NT2/D1 (cell line): ENCODE measurements at places on chromosomes 7 and 10.
A peak's percentile ranks its signal among the peaks of the same experiment; 100 is the strongest.

DNA sequence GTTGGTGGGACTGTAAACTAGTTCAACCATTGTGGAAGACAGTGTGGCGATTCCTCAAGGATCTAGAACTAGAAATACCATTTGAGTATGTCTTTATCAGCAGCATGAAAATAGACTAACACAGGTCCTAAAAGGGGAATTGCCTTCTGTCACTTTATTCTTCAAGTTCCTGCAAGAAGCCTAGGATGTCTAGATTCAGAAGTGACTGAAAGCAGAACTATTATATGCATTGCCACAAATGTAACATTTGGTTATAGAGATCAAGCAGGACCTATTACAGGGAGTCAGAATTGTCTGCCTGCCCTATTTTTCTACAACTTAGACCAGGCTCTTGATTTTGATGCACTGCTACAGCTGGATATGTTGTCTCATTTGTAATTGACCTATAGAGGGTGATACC is 364.7 kb downstream of the SORCS1 start:
- DNase-seq, result no peak

DNA sequence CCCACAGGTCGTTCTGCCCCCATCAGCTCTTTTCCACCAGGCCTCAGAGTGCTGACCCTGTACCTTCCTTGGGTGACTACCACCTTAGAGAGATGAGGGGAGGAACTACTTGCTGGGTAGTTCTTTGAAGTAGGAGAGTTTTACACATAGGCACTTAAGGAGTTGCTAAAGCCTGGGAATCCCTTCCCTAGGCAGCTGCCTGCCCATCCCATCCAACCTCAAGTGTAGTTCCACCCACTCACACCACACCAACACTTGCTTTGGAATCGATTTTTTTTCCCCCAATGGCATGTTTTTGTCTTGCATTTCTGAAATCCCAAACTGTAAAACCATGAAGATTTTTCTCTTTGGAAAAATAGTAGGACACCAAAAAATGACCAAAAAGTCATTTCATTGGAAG is 47.7 kb downstream of the FBXW4 start:
- no peak for DNase-seq

DNA sequence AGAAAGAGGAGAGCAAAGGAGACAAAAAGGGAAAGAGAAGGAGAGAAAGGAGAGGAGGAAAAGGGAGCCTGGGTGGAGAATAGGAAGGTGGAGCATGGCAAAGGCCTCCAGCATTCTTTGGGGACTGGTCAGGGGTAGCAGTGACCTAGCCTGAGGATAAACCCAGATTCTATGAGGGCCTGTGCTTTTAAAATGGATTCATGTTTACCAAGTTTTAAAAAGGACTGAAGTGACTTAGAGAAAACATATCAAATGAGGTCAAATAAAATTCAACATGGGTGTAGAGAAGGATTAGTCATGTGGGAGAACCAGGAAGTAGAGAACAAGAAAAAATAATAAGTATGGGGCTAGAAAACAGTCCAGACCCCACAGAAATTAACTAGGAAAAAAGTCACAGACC is 20.7 kb downstream of the CREB3L2 start:
- DNase-seq, result no peak

DNA sequence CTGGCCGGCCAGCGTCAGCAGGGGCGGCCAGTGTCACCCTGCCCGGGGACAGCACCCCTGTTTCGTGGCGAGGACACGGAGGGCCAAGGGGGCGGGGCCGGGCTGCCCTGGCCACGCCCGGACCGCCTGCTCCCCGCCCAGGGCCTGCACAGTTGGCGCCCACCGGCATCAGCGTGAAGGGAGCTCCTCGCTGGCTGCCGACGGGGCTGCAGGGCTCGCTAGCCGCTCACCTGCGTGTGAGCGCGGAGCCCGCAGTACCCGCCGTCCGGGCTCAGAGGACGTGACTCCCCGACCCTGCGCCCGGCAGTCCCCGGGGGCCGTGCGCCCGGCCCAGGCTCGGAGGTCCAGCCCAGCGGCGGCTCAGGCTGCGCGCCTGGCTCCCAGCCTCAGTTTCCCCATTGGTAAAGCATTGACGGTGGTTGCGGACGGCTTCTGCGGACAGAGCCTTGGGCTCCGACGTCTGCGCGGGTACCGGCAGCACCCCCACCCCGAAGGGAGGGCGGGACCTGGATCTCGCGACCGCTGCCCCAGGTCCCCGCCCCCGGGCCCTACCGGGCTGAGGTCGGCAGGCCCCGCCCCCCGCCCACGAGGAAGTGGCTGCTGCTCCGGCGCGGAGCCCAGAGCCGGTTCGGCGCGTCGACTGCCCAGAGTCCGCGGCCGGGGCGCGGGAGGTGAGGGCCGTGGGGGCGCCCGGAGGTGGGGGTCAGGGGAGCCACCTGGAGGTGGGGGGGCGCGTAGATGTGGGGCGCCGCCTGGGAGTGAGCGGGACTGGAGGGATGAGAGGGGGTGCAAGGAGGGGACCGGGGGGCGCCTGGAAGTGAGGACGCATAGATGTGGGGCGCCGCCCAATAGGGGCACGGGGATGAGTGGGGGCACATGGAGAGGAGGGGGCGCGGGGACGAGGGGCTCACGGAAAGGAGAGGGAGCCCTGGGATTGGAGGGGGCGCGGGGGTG is at the start of gene ARPC1B:
Gene ARPC1B (plus strand): TSS at position 620 of the 954 bp plus-strand sequence. CDS start 10,985 bp downstream, outside the sequence.
- peak; percentile 58 for DNase-seq

DNA sequence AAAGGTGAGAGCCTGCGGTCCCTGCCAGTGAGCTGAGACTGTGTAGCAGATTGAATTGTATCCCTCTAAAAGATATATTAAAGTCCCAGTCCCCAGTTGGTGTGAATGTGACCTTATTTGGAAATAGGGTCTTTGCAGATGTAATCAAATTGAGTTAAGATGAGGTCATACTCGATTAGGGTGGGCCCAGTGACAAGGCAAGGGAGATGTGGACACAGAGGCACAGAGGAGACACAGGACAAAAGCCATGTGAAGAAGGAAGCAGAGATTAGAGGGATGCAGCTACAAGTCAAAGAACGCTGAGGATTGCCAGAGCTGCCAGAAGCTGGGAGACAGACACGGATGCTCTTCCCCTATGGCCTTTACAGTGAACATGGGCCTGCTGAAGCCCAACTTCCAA is 104.3 kb downstream of the CLEC2L start:
- no peak for DNase-seq

GRCh38 chr7:81155654-81156373 is 237.0 kb upstream of the SEMA3C start:
- DNase-seq, result no peak

- DNase-seq, result no peak
Measured at GRCh38 chr10:44984671-44985101, 6.1 kb upstream of the DEPP1 start.

DNA sequence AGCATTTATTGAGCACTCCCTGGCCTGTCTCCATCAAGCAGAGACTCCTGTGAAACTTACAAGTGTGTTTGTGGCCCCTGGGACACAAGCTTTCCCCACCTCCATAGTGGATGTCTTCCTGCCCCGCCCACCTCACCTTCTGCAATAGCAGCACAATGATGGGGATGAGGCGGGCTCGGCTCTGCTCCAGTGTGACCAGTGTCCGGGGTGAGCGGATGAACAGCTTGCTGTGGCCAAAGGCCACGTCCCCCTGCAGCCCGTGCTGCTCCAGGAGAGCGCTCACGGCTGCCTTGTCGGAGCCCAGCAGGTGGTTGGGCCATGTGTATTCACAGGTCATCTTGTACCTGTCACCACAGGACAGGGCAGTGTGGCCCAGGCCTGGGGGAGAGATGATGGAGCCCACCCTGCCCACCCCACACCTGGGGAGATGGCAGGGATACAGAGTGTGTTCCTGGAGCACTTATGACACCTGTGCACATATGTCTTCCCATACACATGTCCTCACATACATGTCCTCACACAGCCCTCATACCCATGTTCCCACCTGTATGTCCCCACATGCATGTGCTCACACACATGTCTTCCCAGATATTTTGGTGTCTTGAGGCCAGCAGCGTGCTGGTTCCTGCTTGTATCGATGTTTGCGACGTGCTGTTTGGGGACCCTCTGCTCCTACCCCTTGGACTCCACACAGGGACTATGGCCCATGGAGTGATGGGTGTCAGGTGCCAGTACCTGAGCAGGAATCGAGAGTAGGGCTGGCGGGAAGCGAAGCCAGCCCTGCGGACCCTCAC is 12.7 kb downstream of the MYO1G start:
- no peak for DNase-seq

GRCh38 chr7:4169455-4169854 is 512.6 kb upstream of the FOXK1 start:
- DNase-seq, result no peak

- DNase-seq, result no peak
Measured at GRCh38 chr7:16060502-16060901, 360.8 kb downstream of the CRPPA start.

- DNase-seq, result no peak
Measured at GRCh38 chr10:88107296-88108097, 244.1 kb downstream of the PTEN start.

DNA sequence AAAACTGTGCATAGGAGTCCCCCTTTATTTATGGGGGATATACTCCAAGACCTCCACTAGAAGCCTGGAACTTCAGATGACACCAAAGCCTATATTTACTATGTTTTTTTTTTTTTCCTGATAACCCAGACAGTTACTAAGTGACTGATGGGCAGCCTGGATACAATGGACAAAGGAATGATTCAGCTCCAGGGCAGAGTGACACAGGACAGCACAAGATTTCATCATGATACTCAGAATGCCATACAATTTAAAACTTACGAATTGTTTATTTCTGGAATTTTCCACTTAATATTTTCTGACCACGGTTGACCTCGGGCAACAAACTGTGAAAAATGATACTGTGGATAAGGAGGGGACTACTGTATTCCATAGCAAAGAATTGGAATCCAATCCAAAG is 843.6 kb downstream of the PCDH15 start:
- DNase-seq, result no peak

- DNase-seq, result no peak
Measured at GRCh38 chr10:61931620-61932332, 30.3 kb downstream of the ARID5B start.

DNA sequence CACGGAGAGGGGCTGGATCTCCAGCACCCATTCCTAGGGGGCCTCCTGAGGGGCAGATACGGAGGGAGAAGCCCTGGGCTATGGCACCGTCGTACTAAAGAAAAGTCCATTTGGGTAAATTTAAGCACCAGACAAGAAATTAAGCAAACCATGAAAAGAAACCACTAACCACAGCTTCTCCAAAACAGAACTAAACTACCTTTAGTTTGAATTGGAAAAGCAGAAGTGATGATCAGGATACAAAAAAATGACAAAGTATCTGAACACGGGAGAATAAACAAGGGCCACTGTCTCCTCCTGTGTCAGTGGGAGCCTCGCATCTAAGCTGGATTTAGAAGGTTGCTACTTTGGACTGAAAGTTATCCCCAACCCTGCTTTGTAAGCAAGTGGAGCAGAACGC is 69.1 kb downstream of the DIP2C start:
- DNase-seq, result no peak

GRCh38 chr7:73717991-73718405 is 1.5 kb downstream of the STX1A start:
- no peak for DNase-seq

DNA sequence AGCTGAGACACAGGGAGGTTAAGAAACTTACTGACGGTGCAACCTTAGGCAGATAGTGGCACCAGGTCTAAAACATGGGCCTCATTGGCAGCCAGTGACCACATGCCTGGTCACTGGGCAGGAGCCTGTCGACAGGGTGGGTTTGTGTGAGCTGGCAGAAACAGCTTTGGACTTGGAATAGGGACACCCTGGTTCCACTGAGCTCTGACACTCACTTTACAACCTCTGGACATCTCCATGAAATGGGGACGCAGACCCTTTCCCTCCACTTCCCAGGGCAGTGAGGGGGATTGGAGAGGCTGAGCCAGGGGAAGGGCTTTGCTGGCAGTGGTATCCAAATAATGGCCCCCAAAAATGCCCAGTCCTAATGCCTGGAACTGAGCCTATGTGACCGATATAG is 49.7 kb downstream of the OAT start:
- DNase-seq, result no peak

- DNase-seq, result no peak
Measured at GRCh38 chr10:61049386-61049785, 105.4 kb upstream of the RHOBTB1 start.

DNA sequence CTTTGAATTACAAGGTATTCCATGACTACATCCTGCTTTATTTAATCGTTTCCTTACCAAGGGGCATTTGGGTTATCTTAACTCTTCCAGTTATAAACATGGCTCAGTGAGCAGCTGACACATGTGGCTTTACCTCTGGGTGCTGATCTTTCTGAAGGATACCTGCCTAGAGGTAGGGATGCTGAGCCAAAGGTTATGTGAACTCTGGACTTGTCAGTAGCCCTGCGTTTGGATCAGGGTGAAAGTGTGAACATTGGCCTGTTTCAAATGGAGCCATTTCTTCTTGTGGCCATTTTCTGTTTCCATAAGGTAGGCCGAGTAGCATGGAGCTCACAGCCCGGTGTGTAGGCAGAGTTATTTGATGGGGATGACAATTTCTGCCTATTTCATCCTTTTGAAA is 29.2 kb downstream of the SNX10 start:
- no peak for DNase-seq

DNA sequence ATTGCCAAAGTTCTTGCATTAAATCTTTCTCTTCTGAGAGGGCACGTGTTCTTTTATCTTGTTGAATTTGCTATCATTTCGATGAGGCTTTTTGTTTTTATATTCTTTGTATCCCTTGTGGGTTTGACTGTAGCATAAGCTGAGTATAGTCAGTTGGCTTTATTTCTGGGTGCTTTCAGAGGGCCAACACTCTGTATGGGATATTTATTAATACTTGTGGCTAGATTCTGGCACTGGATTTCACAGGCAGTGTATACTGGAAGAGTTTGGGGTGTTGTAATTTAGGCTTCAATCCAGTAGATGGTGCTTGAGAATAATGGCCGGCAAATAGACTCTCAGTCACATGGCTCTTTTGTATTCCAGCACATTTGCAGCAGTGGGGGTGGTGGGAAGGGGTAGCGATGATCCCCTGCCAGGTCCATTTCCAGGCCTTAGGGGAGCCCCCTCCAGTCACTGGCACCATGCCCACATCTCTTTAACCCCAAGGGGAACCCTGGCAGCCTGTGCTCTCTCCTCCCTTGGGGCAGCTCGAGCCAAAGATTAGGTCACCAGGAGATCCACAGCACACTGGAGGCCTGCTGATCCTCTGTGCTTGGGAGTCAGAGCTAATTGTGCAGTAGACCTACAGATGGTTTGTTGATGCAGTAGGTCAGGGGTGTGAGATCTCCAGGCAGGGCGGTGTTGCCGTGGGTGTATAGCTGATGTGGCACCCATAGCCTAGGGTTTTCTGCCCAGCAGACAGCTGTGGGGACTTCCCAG is 81.8 kb downstream of the PTPN20 start:
- DNase-seq, result no peak

GRCh38 chr10:83050815-83051214 is 1088.5 kb upstream of the GHITM start:
- no peak for DNase-seq

DNA sequence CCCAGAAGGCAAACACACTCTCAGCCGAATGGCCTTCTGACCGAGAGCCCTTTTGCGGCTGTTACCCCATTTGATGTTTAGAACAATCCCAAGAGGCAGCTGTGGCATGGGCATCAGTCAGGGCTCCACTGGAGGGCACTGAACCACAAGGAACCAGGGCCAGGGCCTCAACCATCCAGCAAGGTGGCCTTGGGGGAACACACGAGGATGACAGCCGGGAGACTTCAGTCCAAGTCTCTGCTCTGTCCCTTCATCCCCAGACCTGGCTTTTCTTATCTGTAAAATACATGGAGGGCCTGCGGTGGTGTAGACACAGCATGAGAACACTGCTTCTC is 63.6 kb upstream of the INSIG1 start:
- no peak for DNase-seq
